GM12891 (cell line): ENCODE measurements at places on chromosomes 16 and 17.

DNA sequence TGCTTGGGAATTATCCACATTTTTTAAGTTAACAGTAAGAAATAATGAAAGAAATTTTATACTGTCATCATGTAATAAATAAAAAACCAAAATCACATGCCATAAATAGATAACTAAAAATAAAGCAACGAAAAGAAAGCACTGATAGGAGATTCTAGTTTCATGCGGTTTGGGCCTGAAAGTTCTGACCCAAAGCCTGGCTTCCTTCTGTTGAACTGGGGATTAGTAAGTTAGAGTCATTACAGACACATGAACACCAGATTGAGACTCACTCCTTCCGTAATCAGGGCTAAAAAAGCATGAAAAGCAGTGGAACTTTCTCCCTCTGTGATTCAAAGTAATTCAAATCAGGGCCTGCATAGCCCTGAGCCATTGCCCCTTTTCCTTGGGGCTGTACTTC lies 13.2 kb upstream of the SLC6A2 start:
- DNase-seq, result no peak

GRCh38 chr16:56961851-56962281 lies at the start of gene CETP:
Gene CETP, plus strand, starts transcription at chr16:56961950. Its CDS starts 30 bp downstream, at chr16:56961980.
- DNase-seq, result no peak

DNA sequence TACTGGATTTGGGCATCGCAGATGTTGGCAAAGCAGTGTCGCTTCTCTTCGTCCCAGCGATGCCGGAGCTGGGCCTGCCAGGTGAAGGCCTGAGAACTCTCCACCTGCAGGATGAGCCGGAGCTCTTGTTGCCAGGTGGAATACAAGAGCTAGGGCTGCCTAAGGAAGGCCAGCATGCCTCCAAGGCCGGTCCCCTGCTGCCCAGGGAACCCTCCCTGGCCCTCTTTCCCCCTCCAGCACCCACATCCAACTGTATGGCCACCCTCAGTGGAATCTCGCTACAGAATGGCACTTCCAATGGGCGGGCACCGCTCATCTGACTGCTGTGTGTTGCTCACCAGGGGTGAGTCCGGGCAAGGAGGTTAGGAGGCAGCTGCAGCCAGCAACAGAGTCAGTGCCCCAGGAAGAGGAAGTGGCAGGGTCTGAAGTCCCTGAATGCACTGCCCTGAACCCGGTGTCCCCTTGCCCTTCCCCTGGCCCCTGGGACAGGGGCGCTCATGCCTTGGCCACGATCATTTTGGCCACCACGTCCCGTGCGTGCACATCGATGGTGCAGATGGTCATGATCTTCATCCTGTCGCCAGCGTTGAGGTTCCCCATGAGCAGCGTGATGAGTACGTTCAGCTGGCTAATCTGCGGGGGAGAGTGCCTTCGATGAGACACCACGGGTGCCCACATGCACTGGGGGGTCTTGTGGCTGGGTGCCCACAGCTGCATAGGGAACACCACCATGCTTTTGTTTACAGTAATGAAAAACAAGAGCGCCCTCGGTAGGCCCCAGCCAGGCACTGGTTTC lies 75.8 kb downstream of the DNAH17 start:
- no peak for DNase-seq

DNA sequence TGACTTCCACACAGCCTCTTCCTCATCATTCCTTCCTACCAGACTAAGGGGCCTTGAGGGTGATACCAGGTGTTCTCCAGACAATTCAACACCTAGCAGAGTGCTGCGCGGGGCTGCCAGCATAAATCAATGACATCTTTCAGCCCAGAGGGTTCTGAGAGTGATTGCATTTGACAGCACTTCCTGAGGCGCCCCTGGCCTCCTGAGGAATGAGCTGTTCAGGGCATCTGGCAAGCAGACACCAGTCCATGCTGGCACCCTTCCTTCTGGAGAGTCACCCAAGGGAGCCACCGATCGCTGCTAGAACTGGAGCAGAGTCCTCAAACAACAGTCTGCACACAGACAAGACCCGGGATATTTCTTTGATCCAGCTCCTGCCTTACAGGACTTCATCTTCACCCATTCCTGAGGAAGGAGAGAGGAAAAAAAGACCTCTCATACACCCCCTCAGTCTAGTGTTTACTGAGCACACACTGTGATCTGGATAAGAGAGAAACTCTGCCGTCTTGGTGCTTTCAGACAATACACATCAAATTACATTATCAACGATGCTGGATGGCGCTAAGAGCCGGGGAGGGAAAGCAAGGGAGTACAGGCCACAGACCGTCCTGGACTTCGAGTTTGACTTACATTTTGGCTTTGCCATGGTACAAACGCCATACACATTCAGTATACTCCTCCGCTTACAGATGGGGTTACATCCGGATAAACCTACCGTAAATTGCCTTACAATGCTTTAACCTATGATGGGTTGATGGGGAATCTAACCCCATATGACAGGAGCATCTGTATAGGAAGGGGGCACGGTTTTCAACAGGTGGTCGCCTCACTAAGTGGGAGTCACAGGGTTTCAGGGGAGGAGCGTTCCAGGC lies 23.0 kb downstream of the NPTX1 start:
- DNase-seq, result no peak

- DNase-seq, result peak; percentile 78
These were observed at the start of gene PRSS21 for GRCh38 chr16:2816751-2817339. Gene PRSS21, plus strand, starts transcription at chr16:2817237. Its CDS starts 32 bp downstream, at chr16:2817269.

DNA sequence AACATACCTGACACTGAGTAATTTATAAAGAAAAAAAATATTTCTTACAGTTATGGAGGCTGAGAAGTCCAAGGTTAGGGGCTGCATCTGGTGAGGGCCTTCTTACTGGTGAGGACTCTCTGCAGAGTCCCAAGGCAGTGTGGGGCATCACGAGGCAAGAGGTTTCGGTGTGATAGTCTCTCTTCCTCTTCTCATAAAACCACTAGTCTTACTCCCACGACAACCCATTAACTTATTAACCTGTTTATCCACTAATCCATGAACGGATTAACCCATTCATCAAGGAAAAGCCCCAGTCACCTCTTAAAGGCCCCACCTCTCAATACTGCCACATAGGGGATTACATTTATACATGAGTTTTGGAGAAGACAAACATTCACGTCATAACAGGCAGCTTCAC lies 20.1 kb downstream of the CIITA start:
- no peak for DNase-seq

GRCh38 chr16:27781981-27782880 lies 232.3 kb downstream of the KATNIP start:
- no peak for DNase-seq

DNA sequence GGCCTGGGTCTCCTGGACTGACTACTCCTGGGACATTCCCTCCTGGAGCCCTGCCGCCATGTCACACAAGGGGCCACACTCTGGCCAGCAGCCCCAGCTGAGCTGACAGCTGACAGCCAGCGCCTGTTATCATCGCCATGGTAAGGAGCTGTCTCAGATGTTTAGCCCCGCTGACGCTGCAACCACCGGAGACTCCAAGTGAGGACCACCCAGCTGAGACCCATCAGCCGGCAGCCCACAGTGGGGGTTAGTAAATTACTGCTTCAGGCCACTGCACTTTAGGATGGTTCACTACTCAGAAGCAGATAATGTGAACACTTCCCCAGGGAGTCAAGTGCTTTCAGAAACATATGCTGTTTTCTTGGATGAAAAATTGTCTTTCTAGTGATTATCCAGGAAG lies 14.6 kb upstream of the SPHK1 start:
- DNase-seq, result no peak

DNA sequence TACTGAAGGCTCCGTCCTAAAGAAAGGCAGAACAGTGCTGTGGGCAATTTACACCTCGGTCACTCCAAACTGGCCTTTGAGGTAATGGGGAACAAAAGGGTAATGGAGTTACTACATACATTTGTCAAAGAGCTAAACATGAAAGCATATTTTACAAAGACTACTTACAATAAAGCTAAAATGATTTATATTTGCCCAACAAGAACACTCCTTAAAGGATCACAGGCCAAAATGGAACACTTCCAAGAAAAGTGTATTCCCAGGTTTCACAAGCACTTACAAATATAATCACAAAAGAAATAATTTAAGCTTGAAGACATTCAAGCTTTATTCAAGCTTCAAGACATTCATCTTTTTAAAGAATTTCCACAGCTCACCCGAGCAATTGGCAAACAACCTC lies 29.3 kb downstream of the C17orf67 start:
- DNase-seq, result no peak

DNA sequence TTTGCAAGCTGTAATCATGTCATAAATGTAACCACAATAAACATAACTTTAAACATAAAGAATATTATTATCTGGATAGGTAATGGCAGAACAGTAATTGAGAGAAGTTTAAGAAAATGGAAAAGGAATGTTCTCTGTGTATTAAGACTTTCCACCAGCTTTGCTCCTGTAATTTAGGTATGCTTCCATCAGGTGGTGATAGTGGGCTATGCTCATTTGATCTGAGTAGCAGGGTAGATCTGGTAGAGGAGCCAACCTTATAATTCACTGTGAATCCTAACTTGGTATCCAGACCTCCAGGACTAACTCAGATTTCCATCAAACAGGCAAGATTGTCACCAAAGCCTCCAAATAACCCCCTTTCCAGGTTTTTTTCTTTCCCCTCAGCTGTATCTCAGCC lies 137.9 kb upstream of the ZKSCAN2 start:
- no peak for DNase-seq

- no peak for DNase-seq
These were observed 11.4 kb downstream of the CASKIN2 start for GRCh38 chr17:75503976-75504346.

- DNase-seq, result no peak
These were observed 56.3 kb downstream of the GAN start for GRCh38 chr16:81371106-81371505.

GRCh38 chr17:28473542-28473941 lies at the start of gene SLC13A2:
Gene SLC13A2, plus strand, starts transcription at chr17:28473644. Its CDS starts 69 bp downstream, at chr17:28473713.
- no peak for DNase-seq

DNA sequence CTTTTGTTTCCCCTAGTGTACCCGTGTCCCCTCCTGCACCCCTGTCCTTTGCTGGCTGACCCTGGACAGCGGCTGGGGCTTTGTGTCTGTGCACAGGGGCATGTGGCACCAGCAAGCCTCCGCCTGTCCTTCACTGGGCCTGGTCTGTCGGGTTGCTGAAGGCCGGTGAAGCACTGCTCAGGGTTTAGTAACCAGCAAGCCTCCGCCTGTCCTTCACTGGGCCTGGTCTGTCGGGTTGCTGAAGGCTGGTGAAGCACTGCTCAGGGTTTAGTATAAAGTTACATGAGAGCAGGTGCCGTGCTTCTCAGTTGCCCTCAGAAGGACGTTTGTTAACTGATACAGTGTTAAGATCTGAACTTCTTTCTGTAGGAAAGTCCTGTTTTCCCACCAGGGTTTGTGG lies 33.8 kb downstream of the DEF8 start:
- DNase-seq, result no peak

DNA sequence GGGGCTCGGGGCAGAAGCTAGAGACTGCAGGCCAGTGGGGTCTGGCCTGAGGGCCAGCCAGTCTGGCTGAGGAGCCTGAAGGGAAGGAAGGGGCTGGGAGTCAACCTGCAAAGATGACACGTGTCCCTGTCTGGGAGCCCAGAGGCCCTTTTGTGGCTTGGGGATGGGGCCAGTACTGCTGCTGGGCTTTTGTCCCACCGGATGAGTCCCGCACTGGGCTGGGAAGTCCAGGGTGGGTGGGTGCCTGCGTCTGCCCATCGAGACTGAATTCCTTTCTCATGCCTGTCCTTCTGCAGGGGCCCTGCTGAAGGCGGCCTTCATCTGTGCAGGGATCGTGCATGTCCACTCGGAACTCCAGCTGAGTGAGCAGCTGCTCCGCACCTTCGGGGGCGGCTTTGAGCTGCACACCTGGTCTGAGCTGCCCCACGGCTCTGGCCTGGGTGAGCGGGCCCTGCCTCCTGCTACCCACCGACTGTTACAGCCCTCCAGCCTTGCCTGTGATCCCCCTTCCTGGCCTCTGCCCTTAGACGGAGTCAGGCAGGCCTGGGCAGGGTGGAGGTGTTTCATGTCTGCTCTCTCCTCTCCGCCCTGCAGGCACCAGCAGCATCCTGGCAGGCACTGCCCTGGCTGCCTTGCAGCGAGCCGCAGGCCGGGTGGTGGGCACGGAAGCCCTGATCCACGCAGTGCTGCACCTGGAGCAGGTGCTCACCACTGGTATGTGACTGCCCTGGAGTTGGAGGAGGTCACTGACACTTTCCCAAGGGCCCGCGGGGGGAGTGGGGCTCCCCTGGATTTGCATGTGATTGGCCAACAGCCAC lies 20.9 kb downstream of the FCSK start:
- DNase-seq, result no peak

- no peak for DNase-seq
These were observed 14.0 kb downstream of the SOX9 start for GRCh38 chr17:72134608-72135394.

- no peak for DNase-seq
These were observed 6.3 kb downstream of the HSBP1 start for GRCh38 chr16:83813823-83814658.

GRCh38 chr17:44906010-44906646 lies 6.9 kb upstream of the EFTUD2 start:
- no peak for DNase-seq

- DNase-seq, result no peak
These were observed 62.1 kb downstream of the EPN2 start for GRCh38 chr17:19299214-19299747.

DNA sequence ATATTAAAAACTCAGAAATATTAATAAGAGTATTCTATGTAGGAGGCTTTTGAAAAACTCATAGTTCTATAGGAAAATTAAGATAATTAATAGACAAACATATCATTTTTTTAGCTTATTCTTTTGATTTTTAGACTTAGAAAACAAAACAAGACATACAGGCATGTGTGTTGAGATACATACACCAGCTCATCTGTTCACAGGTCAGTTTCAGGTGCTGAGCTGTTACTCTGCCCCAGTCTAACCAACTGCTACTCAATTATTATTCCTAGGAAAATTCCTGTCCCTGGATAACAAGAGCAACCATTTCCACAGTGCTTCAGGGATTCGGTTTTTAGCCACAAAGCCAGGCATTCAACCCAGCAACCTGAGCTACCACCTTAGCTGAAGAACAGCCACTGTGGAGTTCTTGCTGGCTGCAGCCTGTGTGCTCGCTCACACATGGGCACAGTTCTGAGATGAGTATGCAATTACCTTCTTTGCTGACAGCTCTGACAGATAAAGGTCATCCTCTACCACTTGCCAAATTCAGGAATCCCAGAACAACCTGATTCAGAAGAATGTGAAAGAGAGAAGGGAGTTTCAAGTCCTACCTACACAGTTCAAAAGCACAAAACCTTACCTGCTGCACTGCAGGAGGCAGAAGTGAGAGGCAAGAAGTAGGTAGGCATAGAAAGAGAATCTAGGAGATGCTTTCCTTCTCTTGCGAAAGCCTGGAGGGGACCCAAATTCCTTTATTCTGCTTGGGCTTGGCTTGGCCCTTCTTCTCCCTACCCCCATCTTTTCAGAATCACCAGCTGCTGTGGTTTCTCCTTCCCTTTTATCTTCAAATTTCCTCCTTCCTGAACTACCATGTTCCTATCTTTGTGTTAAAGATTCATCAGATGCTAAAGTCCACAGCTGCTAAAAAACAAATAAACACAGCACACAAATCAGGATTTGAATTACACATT lies 62.7 kb downstream of the TEX2 start:
- no peak for DNase-seq

GRCh38 chr16:84155771-84156170 lies 10.7 kb downstream of the DNAAF1 start:
- DNase-seq, result no peak
